ENCODE measurements at places on chromosomes 6 and 20.

DNA sequence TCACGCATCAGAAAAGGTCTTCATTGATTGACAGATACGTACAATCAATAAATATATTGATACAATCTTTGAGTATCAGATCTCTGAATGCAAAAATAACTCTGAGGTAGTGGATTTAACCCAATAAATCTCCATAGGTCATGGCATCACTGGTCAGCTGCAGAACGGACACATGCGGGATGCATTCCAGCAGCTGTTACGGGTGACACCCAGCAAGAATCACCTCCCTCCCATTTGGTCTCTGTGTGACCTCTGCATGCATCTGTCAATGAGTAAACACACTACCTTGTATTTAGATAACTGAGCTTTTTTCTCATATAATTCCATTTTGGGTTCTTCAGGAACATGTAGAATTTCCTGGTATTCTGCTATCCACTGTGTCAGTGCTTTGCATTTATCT is 285.4 kb downstream of the SYNE1 start:
- DNase-seq: no peak

DNA sequence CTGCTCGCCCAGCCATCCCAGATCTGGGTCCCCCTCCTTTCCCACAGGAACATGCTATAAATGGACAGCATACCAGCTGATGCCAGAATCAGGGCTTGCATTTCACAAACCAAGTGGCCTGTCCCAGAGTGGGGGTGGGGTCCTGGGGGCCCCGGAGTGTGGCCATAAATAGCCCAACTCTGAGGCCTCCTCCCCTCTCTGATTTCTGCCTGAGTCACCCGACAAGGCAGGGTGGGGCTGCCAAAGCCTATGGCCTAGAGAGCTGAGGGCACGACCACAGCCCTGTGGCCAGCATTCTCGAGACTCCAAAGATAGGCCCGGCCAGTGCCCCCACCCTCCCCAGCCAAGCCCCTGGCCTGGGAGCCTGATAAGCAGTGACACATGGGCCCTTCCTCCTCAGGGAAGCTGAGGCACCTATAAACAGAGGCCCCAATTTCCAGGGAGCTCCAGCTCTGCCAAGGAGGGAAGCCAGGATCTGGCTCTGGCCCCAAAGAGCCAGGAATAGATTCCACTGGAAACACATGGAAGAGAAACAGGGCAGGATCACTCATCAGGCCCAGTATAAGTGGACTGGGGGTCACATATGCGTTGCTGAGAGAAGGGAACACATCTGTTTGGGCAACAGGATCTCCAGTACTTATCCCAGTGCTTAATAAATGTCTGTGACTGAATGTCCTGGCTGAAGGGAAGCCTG is 20.3 kb downstream of the SNTA1 start:
- no peak for DNase-seq

DNA sequence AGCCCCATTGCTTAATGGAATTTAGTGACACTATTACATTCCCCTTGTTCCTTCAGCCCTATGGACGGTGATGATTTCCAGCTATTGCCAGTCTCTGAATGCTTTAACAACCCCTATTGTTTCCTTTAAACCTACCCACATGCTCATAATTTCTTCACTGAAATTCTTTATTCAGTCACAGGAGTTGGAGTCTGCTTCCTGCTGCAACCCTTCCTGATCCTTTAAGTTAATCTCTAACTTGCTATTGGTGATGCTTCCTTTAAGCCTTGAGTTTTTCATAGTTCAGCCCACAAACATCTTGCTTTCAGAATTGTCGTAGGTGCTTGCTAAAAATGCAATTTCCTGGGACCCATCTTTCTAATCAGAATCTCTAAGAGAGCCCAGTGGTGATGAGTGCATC is 66.3 kb upstream of the TNFAIP3 start:
- no peak for DNase-seq

GRCh38 chr6:93305088-93305487 is 114.3 kb downstream of the EPHA7 start:
- DNase-seq: no peak

- DNase-seq: no peak
Measured at GRCh38 chr20:61684136-61684535, 381.5 kb downstream of the TAF4 start.

DNA sequence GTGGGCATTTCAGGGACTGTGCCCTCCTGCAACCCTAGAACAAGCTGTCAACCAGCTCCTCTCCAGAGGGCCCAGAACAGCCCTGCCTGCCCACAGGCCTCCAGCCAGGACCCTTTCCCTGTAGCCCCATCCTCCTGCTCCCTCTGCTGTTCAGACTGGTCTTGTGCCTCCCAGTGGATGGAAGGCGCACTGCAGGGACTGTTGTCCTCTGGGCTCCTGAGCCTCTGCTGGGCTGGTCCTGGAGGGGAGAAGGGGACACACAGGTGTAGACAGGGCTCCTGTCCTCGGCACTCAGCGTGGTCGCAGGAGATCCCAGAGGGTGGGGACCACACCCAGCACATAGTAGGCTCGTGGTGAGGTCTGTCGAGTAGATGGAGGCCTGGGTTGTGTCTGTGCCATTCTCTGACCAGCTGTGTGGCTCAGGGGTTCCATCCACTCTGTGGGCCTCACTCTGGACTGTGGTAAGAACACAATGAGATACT is 11.5 kb downstream of the ITPR3 start:
- peak; percentile 35 for DNase-seq

DNA sequence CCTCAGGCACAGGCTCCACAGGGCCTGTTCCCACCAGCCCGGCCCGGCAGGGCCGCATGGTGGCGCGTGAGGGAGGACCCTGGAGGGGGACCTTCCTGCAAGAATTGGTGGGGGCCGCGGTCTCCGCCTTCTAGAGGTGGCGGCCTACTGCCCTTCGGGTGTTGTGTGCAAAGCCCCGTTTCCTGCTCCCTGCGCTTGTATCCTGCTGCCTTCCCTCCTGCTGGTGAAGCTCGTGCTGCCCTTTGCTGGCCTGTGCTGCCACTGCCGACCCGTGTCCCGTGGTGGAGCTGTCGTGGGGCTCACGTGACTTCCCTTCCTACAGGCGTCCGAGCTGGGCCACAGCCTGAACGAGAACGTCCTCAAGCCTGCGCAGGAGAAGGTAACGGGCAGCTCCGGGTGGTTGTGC is 8.4 kb upstream of the COL20A1 start:
- DNase-seq: no peak

DNA sequence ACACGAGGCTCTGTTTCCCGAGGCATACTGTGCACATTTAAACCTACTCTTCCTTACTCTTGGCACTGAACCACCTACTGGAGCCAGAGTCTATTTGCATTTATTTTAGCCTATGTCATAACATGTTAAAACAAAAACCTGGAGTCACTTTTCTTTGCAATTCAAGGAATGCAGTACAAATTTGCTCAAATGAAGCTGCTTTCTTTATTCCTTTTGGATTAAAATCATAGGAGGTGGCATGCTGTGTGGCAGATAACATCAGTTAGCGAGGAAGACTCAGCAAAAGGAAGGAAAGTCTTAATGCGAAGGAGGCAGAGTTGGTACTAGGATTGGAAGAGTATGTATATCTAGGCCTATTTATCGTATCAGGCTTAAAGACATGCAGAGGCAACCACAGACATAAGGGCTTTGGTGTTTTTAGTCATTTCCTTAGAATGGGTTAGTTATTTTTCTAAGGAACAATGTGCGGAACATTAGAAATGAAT is 92.9 kb downstream of the SAMD3 start:
- DNase-seq: no peak

GRCh38 chr20:38166703-38167233 is 1.7 kb upstream of the TGM2 start:
- no peak for DNase-seq

DNA sequence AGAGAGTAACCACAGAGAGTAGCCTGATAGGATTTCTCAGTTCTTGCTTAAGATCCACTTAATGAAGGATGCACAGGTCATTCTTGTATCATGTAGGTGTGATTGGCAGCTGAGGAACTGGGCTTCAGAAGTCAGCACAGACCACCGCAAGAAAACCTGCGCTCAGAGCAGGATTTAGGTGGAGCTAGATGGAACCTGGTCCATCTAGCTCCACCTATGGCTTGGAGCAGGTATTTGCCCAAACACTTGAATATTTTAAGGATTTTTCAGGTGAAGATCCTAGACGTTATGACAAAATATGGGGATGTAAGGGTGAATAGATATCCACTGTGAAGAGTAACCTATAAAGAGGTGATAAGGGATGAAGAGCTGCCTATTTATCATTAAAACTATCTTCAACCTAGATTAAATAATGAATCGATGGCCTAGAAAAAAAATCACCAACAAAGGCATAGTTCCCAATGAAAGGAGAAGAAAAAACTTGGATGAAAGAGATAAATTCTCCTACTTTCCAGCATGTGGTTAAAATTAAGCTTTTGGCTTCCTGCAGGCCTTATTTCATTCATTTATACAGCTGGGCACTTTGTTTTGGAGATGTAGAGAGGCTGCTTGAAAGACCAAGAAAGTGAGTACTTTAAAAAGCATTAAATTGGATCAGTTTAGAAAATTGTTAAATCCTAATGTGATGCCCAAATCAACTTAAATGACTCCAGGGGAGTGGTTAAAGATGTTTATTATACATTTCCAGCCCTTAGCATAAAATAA is 778.4 kb upstream of the GJE1 start:
- no peak for DNase-seq

DNA sequence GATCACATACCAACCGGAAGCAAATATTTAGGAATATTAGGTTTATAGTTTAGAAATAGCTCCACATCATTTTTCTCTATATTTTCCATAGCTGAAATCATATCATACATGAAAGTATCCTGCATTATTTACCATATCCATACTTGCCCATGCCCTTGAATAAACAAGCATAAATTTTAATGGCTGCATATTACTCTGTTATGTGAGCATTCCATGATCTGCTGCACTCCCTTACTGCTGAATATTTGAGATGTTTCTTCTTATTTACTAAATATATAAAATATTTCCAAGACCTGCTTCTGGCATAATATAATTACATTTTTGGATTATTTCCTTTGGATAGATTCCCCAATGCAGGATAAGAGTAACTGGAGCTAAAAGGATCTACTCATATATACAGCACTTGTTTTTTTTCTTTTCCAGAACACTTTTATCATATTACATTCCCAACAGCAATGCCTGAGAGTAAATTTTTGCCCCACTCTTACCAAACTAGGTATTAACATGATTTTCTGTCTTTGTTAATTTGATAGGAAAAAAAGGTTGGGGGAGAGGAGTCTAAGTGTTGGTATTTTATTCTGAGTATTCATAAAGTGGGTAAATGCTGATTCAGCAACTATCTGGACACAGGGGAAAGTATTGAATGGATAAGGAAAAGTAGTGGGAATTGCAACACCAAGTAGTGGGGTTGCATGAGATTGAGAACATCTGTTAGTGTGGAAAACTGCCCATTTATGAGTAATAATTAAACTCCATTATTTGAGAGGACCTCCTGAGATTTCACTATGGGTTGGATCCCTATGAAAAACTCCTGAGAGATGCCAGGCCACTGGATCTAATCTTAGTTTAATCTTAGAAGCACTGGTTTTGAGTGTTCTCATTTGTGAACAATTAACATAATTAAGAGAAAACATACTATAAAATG is 76.0 kb downstream of the MAN1A1 start:
- DNase-seq: no peak

DNA sequence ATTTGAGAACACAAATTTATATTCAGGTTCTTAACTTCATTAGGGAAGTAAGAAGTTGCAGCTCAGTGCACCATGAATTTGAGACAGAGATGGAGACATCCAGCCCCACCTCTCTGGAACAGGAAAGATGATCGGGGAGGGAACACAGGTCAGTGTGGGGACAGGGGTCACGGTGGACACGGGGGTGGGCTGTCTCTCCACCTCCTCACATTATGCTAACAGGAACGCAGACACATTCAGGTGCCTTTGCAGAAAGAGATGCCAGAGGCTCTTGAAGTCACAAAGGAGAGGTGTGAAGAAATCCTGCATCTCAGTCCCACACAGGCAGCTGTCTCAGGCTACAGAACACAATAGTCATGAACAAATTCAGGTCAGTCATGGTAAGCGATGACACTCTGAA is 3.1 kb downstream of the HLA-C start:
- DNase-seq: no peak

- DNase-seq: no peak
Measured at GRCh38 chr6:41080621-41081020, 7.8 kb downstream of the NFYA start.
